ENCODE measurements at places on chromosomes 5 and 9.

DNA sequence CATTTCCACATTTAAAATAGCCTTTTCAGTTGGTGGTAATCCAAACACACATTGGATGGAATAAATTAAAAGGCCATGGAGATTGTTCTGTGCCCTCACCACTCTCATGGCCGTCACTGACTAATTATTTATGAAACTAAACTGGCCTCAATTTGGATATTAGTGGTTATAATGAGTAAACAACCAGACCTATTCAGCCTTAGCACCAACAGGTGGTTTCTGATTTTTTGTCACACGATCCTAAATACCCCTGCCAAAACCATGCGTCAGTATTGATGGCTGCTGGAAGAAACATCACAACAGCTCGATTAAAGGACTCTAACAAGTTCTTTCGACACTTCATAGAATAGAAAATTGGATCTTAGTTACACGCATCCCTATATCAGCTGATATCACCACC, 276.0 kb upstream of the DAP start:
- no peak for DNase-seq

GRCh38 chr5:151182524-151182900, 24.9 kb upstream of the ANXA6 start:
- DNase-seq: no peak

- no peak for DNase-seq
These were observed 188.2 kb downstream of the ARRDC3 start for GRCh38 chr5:91194824-91195381.

DNA sequence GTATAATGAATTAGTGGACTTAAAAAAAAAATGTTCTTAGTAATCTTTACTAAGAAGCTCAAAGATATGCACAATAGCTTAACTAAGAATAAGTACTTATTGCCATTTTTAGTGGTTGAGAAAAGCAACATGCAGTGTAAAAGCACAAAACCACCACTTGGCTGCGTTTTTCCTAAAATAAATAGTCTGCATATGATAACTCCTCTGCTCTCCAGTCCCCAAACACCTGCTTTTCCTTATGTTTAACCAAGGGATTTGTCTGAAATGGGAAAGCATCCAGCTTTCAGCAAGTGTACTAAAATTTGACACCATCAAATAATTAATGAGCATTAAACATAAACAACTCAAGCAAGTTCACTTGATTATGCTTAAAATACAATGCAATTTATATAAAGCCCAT, 41.4 kb downstream of the PSIP1 start:
- no peak for DNase-seq

DNA sequence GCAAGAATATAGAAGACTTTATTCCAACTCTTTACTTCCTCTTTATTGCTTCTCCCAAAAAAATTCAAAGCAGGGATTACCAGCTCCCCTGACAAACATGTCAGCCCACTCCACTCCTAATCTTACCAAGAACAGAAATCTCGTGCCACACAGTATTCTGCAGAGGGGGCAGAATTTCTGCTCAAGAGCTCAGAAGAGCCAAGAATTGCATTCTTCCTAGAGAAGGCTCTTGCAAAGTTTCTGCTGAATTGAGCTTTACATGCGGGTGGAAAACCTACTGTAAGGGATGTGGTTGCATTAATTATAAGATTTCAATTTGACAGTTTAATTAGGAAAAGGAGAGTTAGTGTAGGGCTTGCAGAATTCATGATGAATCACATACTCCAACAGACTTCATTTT, 428.5 kb downstream of the CETN3 start:
- DNase-seq: no peak

All from NCI-H510A (cell line).